Stimulated activated CD8-positive, alpha-beta memory T cell treated with anti-CD3 and anti-CD28 coated beads, Interleukin-12 subunit alpha, Interleukin-12 subunit beta, amount 100 ng/mL, for 4 hours (primary cell): ENCODE measurements at places on chromosomes 7 and 10.

DNA sequence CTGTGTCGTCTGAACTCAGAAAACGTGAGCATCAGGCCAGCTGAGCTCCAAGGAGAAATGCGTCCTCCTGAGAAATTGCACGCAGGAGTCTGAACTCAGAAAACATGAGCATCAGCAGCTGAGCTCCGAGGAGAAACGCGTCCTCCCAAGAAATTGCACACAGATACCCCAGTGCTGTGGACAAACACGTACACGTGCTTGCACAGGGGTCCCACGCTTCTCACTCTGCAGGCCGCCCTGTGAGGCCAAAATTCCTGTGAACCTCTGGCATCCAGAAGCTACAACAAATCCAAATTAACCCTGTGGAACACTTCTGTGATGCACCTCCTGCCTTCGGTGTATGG is 133.8 kb downstream of the WDR37 start:
- DNase-seq: no peak

DNA sequence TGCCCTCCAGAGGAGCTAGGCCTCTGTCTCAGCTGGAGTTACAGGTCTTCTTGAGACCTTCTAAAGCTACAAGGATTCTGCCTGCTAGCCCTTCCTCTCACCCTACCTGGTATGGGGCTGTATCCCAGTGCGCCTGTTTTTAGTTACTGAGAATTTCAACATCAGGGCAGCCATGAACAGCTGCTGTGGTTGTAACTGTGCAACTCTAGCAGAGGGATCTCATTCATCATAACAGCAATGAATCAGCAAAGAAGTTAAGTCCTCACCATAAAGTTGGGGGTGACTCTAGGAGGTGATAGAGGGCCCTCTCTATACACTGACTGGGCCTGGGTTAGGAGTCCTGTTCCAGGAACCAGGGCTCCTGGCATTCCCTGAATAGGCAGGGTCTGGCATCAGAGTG is 14.0 kb upstream of the CDH23 start:
- no peak for DNase-seq

GRCh38 chr7:51026341-51026740 is 243.6 kb upstream of the GRB10 start:
- DNase-seq: no peak

DNA sequence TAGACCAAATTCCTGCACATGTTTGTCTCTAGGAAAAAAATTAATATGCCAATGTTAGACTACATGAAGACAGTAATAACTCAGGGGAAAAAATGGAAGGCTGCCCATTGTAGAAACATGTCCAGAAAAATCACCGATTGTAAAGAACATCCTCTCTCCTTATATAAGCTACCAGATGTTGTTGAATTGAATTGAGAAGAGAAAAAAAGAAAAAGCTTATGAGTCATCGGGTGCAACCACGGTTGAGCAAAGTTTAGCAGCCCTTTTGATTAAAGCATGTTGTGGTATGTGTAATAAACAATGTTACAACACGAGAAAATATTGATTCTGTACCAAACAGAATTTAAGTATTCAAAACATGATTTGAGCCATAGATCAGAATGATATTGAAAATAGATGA is 102.3 kb upstream of the ARHGAP21 start:
- no peak for DNase-seq

DNA sequence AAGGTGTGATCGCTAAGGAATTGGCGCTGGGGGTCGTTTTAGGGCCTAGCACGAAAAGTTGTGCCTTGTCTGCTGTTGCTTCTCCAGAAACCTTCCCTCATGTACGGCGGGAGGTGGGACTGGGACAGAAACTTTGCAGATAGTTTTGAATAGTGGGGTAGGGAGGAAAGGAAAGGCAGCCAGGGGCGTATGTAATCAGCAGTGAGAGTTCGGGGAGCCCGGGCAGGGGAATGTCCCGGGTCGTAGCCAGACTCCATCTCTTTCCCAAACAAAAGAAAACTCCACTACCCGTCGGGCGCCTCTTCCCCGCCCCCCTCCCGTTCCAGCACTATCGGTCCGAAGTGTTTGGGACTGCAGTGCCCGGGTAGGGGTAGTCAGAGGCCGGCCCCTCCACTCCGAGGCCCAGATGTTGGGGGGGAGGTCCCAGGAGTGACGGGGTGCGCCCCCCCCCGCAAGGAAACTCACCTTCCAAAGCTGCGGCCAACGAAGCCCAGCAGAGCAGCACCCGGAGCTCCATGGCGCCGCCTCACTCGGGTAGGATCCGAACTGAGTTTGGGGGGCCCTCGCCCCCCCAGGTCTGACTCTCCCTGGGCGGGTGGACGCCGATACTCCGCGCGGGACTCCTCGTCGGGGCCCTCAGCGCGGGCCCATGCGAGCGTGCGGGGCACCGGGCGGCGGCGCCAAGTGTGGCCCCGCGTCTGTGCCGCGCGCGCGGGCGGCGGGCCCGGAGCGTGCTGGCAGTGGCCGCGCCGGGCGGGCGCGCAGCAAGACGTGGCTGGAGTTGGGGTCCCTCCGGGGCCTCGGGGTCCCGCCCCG is 601 bp downstream of the EPHB4 start:
- DNase-seq: no peak

DNA sequence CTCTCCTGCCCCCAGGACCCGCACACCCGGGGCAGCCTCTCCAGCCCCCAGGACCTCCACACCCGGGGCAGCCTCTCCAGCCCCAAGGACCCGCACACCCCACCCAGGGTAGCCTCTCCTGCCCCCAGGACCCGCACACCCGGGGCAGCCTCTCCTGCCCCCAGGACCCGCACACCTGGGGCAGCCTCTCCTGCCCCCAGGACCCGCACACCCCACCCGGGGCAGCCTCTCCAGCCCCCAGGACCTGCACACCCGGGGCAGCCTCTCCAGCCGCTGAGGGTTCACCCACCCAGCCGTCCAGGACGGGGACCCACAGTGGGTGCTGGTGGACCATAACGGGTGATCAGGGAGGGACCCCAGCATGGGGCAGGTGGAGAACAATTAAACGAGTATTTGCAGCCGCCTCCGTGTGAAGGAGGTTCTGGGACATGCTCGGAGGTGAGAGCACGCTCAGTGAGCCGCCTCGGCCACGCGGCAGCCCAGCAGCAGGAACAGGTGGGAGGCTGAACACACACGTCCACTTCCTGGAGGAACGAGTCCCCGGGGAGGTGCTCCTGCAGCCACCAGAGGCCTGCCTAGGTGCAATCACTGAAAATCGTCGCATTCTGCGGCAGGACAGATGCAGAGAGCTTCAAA is 107.9 kb downstream of the PDGFA start:
- no peak for DNase-seq

GRCh38 chr10:24962995-24963394 is 10.6 kb upstream of the PRTFDC1 start:
- no peak for DNase-seq

- no peak for DNase-seq
These were observed 99.8 kb downstream of the GSAP start for GRCh38 chr7:77316219-77316978.

GRCh38 chr10:114681542-114681941 is 23.5 kb upstream of the ABLIM1 start:
- DNase-seq: no peak

- no peak for DNase-seq
These were observed 119.2 kb upstream of the NPVF start for GRCh38 chr7:25347360-25348066.

GRCh38 chr7:36607721-36608095 is 116.6 kb downstream of the AOAH start:
- DNase-seq: no peak

DNA sequence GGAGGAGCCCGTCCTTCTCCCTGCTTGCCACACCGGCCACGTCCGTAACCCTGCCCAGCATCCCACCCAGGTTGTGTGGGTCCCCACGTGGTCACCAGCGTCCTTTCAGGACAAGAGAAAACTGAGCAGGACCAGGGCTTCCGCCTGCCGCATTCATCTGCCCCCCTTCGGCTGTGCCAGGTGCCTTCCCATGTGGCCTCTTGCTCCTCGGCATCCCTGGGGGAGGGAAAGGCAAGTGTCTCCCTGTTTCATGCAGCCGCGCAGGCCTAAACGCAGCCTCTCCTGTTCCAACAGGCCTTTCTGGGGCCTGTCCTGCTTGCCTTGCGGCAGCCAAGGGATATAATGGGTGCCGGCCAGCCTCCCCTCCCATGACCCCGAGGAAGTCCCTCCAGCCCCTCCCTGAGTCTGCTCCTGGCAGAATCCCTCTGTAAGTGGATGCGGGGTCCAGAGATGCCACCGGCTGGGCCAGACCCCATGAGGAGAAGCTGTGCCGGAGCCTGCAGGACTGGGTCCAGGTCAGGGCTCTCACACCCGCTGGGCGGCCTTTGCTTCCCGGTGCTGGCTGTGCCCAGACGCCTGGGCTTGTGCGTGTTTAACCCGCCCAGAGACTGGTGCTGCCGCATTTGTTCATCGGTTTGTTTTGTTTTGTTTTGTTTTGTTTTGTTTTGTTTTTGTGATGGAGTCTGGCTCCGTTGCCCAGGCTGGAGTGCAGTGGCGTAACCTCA is 23.1 kb downstream of the SHH start:
- DNase-seq: no peak

DNA sequence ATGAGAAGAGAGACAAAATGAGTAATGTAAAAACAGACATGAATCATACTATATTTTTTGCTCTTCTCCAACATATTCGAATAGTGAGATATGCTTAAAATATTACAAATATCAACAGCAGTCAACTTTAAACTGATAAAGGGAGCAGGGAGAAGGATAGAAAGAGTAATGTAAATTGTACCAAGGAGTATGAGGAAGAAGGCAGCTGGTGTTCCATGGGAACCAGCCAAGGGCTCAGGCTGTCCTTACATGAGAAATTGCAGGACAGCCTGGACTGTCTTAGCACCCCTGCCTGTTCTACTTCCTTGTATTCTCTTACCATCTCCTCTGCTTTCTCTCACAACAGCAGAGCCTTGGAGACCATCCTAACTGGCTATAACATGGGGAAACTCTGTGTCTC is 128.7 kb downstream of the TSPAN12 start:
- no peak for DNase-seq

- DNase-seq: no peak
These were observed 13.1 kb downstream of the PLCE1 start for GRCh38 chr10:94006591-94007550.

DNA sequence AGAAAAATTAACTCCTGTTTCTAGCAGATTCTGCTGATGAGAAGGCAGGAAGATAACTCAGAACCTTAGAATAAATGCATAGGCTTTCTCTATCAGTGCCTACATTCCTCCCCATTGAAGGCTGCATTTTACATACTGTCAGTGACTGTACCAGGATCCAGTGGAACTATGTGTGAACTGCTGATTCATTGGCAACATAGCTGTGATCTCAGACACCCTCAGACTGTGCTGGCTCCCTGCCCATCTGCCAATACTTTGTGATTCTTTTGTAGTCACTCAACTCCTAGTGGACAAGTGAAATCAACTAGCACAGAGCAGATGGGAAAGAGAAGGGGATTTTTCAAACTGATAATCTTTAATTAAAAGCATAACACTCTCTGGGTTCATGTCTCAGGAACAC is 375.8 kb downstream of the MDFIC start:
- no peak for DNase-seq

DNA sequence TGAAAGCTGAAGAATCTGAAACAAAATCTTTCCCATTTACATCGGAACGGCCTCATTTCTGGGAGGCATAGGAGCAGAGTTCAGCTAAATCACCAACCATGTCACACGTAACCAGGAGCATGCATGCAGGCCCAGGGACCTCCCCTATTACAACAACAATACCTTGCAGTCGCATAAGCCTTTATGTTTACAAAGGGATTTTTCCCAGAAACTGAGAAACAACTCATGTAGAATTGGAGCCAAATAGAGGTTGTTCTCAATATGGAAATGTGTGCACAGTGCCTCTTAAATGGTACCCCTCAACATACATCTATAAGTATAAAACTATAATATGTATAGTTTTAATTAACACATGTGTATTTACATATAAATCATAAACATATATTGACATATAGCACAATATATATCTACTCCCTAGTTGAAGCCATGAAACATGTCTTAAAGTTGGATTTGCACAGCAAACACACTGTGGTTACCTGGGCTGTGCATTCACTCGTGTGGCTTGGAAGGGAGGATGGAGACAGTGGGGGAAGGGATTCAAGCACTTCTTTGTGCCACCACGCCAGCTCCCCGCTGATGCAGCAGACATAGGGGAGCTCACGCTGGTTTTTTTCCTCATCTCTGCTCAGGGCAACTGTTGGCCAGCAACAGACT is 35.0 kb upstream of the DGKI start:
- DNase-seq: no peak

GRCh38 chr10:2746638-2747037 is 320.7 kb upstream of the PFKP start:
- no peak for DNase-seq

GRCh38 chr7:144439717-144440205 is 36.3 kb upstream of the NOBOX start:
- DNase-seq: no peak

GRCh38 chr10:64798297-64798696 is 1277.1 kb downstream of the REEP3 start:
- no peak for DNase-seq

- no peak for DNase-seq
These were observed 62.9 kb upstream of the AASS start for GRCh38 chr7:122206985-122207384.

DNA sequence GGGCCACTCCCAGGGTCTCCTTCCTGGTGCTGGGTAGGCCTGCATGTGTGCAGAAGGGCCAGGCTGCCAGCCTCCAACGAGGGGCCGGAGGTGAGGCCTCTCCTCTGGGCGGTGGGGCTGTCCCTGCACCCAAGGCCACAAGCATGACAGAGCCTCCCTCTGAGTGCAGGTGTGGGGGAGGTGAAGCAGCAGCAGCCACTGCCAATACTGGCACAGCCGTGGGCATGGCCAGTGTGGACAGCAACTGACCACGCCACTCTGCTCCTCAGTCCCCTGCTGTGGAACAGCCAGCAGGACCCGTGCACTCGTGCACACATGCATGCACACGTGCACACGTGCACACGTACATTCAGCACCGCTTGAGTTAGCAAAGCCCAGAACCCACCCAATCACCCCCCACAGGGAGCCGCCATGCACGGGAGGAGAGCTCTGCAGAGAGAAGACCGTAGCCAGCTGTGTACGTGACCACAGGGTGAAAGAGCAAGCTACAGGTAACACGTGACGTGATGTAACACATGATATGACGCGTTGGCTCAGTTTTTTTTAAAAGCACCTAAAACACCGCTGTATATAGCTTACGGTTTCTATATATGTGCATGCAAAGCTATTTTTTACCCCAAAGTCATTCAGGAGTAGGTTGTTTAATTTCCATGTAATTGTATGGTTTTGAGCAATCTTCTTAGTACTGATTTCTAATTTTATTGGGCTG is 23.1 kb downstream of the PAPOLB start:
- DNase-seq: no peak

DNA sequence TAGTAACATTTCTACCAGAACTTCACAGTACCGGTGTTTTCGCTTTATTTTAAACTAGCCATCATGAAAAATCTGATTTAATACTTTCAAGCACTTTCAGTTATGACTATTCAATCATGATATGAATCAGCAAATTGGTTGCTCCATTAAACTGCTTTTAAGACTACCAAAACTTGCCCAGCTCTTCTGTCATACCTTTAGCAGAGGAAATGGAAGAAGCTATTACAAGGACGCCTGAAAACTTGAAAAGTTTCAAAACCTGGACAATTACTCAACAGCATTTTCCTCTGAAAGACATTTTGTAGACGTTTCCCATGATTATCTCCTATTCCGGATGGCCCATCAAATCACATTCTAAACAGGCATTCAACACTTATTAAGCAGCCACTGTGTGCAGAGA is 2.0 kb downstream of the JAZF1 start:
- no peak for DNase-seq
